Stimulated activated CD4-positive, alpha-beta T cell treated with anti-CD3 and anti-CD28 coated beads, Interleukin-1b, Interleukin-23, amount 100 ng/mL, for 4 hours (primary cell): ENCODE measurements at places on chromosomes 13 and 19.

GRCh38 chr19:53196777-53197396, 3.7 kb upstream of the ZNF665 start:
- peak; percentile 96 for DNase-seq

DNA sequence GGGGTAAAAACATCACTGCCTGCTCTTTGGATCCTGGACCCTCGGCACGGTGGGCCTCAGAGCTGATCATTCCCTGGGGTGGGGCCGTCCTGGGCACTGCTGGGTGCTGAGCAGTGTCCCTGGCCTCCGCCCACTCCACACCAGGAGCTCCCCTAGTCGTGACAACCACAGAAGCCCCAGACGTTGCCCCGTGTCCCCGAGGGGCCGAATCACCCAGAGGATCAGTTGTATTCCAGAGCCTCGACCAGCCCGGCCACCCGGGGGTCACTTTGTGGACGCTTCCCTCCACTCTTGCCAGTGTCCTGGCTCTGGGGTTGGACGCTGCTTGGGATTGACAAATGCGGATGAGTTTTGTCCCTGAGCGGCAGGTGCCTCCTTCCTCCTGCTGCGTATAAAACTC, 10.2 kb downstream of the C2CD4C start:
- DNase-seq: no peak

GRCh38 chr19:46863818-46864629, 3.2 kb downstream of the ARHGAP35 start:
- DNase-seq: no peak

DNA sequence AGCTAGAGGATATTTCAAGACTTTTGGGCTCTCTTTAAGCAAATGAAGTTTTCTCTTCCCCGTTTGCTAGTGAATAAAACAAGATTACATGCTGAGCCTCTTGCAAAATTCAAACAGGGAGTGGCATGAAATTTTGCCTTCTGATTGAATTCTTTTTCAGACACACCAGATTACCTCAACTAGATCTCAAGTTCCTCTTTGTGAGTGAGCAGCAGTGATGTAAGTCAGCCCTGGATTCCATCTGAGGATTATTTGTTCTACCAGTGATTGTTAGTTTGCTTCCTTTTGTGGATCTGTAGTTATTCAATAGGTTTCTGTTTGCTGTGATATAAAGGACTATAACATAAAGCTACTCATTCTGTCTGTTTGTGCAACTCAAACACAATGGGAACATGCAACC, 407.7 kb downstream of the LMO7 start:
- no peak for DNase-seq

- no peak for DNase-seq
These were observed 6.8 kb upstream of the ZSCAN5A start for GRCh38 chr19:56321254-56321988.

DNA sequence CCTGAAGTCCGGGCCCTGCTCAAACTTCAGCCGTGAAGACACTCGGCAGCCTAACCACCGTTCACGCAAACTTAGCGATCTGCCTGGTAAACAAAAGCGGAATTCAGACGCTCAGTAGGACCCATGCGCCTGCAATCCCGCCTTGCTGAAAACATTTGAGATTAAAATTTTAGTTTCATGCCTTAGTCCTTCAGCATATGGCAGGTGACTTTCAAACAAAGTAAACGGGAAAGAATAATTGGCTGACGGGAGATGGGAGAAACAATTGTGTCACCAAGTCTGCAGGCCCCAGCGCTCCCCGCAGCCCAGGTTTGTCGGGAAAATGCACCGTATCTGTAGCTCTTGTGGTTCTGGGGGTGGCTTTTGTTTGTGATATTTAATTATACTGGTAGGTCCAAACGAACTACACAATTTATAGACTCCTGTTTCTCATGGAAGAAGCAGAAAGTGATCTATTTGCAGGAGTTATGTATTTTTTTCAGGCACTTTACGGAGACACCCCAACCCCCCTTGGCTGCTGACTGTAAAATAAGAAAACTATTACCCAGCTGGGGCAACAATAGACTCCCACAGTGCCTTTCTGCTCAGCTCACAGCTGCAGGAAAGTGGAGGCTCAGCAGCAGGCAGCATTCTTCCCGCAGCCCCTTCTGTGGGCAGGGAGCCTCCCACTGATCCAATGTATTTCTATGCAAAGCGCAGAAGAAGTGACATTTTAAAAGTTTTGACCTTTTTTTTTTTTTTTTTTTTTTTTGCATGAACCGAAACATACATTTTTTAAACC, 94.8 kb downstream of the SOX1 start:
- no peak for DNase-seq

DNA sequence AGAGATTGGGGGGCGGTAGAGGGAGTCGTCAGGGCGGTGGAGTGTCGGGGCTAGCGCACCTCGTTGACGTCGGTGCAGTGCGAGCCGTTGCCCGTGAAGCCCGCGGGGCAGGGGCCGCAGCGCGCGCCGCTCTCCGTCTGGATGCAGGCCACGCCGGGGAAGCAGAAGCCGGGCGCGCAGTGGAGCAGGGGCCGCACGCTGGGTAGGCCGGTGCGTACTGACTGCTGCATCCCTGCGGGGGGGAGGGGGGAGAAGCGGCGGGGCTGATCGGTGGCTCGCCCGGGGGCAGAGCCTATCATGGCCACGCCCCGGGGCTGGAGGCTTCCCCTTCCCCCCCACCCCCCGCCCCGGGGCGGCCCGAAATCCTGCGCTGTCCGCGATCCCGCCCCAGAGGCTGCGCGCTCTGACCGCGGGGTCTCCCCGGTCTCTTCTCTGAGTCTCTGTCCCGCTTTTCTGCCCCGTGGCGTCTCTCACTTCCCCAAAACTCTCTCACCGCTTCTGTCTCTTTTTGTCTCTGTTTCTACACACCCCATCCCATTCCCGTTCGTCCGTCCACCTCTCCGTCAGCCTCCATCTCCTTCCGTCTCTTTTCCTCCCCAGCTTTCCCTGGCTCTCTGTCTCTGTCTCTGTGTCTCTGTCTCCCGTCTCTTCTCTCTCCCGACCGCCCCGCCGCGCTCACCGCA, 1.1 kb downstream of the COMP start:
- no peak for DNase-seq

DNA sequence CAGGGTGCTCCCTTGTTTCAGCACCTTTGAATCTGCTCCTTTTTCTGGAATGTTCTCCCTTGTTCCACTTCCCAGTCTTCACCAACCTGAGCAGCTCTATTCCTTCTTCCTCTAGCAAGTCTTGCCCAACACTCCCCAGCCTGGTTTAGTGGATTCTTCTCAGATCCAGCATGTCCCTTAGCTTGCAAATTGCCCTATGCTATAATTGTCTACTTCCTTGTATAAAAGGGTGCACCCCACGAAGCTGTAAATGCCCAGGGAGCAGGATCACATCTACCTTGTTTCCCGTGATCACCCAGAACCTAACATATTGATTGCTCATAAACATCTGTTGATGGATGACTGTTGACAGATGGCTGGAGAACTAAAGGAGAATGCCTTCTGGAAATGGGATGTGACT, 93.2 kb upstream of the C1QTNF9B start:
- DNase-seq: no peak

- DNase-seq: no peak
These were observed 70.9 kb downstream of the GGACT start for GRCh38 chr13:100517728-100518127.

DNA sequence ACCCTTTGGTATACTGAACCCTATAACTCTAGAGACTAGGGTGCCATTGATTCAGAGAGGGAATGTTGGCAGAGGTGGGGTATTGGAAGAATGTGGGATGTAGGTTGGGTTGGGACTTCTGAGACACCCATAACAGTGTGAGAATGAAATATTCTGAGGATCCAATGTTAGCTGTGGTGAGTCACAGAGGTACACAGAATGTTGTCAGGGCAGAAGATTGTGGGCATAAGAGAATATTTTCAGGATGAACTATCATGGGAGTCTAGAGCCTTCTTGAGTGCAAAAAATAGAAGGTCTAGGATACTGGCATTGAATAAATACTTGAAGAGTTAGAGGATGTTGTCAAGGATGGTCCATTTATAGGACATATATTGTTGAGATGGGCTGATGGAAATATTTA, 9.0 kb downstream of the KLK13 start:
- no peak for DNase-seq

GRCh38 chr19:46731584-46731983, 14.3 kb upstream of the FKRP start:
- DNase-seq: no peak

- DNase-seq: no peak
These were observed 194.4 kb downstream of the UQCRFS1 start for GRCh38 chr19:29018542-29018941.

DNA sequence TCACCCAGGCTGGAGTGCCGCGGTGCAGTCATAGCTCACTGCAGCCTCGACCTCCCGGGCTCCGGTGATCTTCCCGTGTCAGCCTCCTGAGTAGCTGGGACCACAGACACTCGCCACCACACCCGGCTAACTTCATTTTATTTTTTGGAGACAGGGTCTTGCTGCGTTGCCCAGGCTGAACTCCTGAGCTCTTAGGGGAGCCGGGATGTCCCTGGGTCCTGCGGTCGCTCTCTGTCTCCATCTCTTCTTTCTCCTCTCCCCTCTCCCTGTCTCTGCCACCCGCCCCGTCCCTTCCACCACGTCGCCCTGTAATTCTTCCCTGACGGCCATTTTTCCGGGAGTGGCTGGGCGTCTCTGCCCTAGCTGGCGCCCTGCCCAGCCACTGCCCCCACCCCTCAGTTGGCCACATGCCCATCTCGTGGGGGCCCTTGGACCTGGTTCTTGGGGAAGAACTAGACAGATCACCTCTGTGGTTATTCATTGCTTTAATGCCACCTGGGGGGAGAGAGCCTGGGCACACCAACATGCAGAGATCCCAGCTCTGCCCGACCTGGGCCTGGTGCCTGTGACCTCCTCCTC, 18.9 kb downstream of the ARID3A start:
- DNase-seq: no peak

GRCh38 chr13:79999601-80000000, 341.3 kb downstream of the SPRY2 start:
- DNase-seq: no peak

DNA sequence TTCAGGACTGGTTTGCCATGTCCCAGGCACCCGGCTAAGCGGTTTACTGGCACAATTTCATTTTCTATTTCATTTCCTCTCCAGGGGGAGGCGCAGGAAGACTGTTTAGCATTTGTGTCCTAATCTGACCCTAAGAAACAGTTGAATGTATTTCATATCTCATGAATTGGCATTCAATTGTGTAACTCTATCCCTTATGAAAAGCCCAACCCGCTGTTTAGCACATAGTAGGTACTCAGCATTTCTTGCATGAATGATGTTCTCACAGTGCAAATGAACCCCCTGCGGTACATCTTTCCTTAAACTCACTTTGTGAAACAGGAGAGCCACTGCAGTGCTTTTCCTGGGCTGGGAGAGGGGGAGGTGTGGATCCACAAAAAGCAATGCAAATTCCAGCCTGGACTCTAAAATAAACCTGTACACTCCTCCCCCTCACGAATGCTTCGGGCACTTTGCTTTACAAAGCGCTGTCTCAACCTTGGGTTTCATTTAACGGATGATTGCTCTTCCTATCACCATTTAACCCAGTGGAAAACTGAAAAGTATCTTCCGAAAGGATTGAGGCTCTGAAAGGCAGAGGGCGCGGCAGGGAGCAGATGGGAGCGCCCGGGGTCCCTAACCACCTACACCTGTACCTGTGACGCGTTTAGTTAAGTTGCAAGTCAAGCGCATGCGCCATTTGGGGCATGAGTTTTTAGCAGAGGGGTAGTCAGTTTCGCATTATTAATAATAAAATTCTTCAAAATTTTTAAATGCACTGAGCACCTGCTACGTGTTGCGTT, 1.2 kb upstream of the EEF2 start:
- no peak for DNase-seq

DNA sequence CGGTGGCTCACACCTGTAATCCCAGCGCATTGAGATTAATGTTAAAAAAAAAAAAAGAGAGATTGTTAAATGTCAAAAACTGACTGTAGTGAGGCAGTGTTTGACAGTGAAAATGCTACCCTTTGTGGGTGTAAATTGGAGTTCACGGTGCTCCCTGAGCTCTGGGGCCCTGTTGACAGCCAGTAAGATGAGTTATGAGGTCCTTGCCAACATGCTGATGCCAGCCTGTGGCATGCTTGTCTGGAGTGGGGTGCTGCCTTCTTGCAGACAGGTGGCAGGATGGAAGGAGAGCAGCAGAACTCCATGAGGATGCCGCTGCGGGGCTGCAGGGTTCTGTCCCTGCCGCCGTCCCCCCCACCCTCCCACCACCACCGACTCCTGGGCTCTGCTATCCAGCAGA, 25.9 kb downstream of the PRAM1 start:
- DNase-seq: no peak

DNA sequence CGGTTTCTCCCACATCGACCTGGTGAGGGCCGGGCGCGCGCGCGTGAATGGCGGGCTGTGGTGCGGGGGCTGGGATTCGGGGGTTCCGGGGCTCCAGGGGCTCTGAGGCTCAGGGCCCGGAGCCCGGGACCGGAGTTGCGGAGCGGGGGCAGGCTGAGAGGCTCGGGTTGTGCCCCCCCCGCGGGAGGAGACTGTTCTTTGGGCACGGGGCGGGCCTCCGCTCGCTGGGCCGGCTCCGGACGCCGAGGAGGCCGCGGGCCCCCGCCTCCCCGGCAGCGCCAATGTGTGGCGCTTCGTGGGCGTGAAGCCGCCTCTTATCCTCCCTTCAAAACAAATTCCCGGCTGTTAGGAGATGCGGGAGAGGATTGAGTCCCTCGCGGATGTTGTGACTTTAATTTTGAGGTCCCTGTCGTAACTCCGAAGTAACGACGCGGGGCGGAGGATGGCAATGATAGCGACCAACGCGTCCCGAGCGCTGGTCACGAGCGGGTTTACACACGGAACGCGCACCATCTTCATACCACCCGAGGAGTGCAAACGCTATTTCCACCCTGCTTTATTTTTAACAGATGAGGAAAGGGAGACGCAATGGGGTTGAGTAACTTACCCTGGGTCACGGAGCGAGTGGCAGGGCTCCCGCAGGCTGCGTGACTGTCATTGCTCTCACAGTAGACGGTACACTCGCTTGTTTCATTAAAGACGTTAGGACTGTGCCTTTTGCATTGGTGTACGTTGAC, 536 bp downstream of the UBA2 start:
- DNase-seq: peak; percentile 5
